ENCODE measurements at places on chromosomes 7 and 10.

DNA sequence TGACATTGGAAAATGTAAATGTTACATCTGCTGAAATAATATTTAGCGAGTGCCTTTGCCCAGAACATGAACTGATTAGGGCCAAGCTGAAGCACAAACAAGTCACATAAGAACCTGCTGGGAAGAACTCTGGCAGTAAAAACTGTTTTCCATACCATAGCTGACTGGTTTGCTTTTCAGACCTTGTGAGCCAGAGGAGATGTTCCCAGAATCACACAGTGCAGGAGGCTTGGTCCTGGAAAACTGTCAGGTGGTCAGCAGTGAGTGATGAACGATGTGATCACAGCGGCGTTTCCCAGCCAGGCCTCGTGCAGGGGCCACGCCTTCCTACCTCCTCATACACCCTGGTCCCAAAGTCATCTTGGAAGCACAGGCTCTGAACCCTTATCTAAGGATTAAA is 164.2 kb upstream of the EEPD1 start:
- DNase-seq, result no peak

- no peak for DNase-seq
Observed at GRCh38 chr7:94453898-94454297, 55.7 kb upstream of the CASD1 start.

GRCh38 chr10:7891634-7892033 is 73.3 kb downstream of the TAF3 start:
- no peak for DNase-seq

DNA sequence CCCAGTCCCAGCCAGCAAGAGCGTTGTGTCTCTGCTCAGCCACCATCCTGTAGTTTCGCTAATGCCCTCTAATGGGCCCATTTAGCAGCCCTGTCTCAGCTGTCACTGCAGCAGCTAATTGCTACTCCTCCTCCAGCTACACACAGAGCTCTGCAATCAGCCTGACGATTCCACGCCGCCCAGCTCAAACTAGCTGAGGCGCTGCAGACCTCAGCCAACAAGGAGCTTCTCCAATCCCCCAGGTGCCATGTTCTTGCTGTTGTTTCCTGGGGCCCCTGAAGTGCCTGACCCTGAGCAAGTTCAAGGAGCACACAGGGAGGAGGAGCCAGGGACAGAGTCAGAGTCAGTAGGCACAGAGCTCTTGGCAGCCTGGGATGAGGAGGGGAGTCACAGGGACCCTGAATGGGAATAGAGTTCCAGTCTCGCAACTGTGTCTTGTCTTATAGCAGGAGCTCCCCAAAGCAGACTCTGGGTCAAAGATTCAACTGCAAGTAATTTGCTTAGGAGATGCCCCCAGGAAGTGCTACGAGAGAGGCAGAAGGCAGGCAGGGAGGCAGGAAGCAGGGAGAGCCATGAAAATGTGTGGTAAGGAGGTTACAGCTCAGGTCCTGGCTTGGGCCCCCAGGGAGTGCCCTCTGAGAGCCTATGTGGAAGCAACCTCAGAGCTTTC is 135.8 kb upstream of the UNC5B start:
- no peak for DNase-seq

DNA sequence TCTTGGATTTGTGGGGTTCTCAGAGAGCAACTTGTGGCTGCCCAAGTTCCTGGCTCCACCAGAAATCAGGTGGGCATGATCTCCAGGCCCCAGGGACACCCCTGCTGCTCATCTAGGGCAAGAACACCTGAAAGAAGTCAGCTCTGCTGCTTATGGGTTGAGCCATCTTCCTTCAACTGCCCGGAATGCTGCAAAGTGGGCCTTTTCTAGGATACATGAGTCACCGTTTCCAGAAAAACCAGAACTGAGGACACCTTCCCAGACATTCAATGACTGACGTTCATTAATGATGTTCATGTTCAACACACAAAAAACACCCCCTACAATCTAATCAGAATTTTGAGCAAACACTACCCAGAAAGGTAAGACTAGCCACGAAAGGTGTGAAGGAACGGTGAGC is 98.0 kb downstream of the MAD1L1 start:
- DNase-seq, result no peak

GRCh38 chr10:12507165-12507850 is 158.0 kb downstream of the CAMK1D start:
- DNase-seq, result no peak

GRCh38 chr10:124886195-124886594 is 55.7 kb upstream of the ZRANB1 start:
- no peak for DNase-seq

DNA sequence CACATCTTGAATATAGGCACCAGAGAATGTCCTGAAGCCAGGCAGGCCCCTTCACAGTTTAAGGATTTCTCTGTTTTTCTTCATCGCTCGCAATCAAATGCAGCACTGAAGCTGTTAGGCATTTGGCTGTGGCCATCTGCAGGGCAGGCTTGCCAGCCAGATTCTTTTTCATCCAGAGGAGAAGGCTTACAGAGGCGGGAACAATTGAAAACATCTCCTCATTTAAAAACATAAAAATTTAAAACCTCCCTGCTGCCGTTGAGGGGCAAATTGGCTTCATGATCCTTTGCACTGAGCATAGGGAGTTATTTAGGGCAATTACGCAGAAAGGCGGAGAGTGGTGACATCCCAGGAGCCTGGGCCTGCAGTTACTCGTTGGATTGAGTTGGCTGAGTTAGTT is 500.0 kb downstream of the TYW1 start:
- DNase-seq, result no peak

- DNase-seq, result no peak
Observed at GRCh38 chr10:85492684-85493083, 873.9 kb downstream of the GRID1 start.

DNA sequence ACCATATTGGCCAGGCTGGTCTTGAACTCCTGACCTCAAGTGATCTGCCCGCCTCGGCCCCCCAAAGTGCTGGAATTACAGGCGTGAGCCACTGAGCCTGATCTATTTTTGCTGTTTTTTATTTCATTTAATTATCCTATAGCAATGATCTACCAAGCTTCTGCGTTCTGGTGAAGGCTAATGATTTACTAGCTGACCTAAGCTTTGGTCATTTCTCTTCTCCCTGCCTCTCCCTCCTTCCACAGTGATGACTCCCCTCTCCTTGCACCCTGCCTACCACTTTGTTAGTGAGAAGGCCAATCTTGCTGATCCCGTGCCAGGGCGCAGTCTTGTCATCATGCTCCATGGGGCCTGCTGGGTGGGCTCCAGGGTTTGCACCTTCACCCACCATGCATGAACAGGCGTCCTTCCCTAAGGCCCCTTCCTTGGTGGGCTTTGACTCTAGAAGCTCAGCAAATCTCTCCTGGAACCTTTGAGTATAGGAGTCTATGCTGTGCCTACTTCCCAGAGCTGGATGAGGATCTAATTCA is 11.9 kb upstream of the ZCCHC24 start:
- no peak for DNase-seq

- DNase-seq, result no peak
Observed at GRCh38 chr10:132687181-132687892, 98.6 kb downstream of the NKX6-2 start.

DNA sequence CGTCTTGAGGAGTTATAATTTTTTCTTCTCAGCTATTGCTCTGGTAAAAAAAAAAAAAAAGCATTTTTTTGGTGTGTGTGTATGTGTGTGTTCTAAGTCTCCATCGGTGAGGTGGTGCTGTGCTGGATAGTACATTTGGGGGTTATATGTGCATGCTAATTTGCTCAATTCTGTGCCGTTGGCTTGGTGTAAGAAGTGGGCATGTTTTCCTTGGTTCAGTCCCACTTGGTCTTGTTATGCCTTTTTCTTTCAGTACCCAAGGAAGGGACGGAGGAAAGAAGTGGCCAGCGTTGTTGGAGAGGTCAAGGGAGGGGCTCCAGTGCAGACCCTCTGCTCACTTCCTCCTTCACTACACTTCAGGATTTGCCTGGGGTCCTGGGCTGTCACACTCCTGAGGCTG is 20.4 kb downstream of the LRMDA start:
- DNase-seq, result no peak

GRCh38 chr10:89609833-89610346 is 35.2 kb downstream of the PANK1 start:
- no peak for DNase-seq

GRCh38 chr10:118687472-118687871 is 67.3 kb downstream of the CACUL1 start:
- no peak for DNase-seq

- DNase-seq, result no peak
Observed at GRCh38 chr7:128940494-128941322, 3.0 kb downstream of the IRF5 start.

DNA sequence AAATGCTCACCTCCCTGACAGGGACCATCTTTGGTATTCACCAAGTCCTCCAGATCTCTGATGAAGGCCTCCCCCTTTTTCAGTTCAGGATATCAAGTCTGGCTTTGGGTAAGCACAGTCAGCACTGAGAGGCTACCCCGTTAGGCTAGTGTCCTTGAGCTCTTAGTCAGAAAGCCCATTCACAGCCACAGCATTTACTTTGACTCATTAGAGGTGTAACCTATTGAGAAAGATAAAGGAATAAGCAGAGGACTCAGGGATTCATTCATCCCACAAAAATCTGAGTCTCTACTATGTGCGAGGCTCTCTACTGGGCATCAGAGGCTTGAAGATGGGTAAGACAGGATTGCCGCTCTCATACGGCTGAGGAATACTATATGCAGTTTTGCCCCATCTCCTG is 14.0 kb upstream of the RAMP3 start:
- DNase-seq, result peak; percentile 37

- DNase-seq, result no peak
Observed at GRCh38 chr7:137480824-137481365, 137.4 kb upstream of the PTN start.

GRCh38 chr7:80918399-80918798 is 452 bp downstream of the SEMA3C start:
- no peak for DNase-seq

- no peak for DNase-seq
Observed at GRCh38 chr7:51019891-51020870, 237.5 kb upstream of the GRB10 start.

GRCh38 chr10:114748241-114748640 is 73.3 kb upstream of the FHIP2A start:
- DNase-seq, result no peak

- peak; percentile 48 for DNase-seq
Observed at GRCh38 chr7:69732203-69732602, 133.9 kb downstream of the AUTS2 start.

DNA sequence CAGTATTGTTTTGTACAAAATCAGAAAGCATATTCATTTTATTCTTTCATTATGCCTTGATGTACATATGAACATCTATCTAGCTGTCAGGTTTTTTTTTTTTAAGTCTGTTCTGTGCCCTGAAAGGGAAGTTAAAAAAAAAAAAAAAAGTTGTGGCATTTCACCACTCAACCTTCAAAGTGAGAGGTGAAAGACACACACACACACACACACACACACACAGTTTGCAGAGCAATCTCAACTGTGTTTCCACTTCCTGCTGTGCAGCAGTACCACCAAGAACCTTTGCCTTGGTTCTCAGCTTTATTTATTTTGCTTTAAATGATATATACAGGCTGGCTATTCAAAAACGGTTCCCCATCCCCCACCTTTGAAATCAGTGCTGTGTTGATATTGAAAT is 955.6 kb downstream of the GATA3 start:
- DNase-seq, result no peak

DNA sequence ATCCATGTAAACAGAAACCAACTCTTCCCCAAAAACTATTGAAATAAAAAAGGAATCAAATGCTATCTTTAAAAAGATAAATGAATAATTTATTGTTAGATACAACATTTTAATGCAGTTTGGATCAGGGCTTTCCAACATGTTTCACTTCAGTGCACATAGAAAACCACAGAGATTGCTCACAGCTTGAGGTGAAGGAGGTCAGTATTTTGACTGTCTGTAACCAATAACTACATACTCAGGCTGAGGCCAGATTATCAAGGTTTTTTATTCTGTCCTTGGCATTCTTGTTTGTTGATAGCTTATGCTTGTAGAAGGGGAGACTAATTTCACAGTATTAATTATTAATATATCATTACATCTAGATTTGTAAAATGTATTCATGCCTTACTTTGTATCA is 195.5 kb downstream of the PRKG1 start:
- DNase-seq, result peak; percentile 13

DNA sequence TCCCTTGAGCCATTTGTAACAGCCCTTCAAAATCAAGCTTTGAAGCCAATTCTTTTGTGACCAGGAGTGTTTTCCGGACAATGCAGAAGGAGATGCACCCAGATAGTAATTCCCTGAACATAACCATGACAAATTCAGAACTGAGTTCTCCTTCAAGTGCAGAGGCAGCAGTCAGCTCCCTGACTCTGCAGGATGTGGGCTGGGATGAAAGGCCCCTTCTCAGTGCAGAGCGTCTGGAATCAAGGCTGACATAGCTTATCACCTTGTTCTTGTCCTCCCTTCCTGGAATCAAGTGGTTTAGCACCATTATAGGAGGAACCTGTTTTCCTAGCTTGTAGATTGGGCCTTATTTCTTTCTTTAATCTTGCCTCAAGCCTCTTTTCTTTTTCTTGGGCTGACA is 143.4 kb downstream of the SORCS3 start:
- no peak for DNase-seq

DNA sequence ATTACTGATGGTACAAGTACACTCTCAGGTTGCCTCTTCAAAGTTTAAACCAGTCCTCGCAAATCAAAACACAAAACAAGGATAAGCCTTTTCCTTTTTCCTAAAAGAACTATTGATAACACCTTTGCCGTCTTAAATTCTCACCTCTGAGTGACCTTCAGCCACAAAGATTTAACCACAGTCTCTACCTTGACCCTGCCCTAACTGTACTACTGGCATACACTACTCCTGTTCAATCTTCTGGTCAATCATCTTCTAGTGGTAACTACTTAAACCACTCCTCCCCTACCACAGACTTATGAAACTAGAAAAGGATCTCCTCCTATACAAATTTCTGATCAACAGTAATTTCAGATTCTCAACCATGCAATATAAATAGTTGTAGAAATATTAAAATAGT is 15.1 kb downstream of the UPF2 start:
- DNase-seq, result no peak

DNA sequence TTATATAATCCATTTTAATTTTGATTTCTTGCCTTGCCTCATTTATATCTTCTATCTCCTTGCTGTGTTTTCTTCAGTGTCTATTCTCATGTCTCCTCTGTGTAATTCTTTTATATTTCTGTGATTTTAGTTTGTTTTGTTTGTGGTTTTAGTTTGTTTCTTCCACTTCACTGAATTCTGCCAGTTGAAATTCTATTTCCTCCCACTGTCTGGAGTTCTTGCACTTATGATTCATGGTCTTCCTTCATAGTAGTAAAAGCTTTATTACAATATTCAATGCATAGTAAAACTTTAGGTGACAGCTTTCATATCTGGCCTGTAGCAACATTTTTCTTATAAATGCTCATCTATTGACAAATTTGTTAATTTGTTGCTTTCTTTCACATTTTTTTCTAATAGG is 113.3 kb downstream of the MAGI2 start:
- no peak for DNase-seq

GRCh38 chr7:77537136-77537777 is at the start of gene PTPN12:
PTPN12 (plus strand) TSS chr7:77537295; CDS start chr7:77537547, 252 bp downstream.
- DNase-seq, result no peak

DNA sequence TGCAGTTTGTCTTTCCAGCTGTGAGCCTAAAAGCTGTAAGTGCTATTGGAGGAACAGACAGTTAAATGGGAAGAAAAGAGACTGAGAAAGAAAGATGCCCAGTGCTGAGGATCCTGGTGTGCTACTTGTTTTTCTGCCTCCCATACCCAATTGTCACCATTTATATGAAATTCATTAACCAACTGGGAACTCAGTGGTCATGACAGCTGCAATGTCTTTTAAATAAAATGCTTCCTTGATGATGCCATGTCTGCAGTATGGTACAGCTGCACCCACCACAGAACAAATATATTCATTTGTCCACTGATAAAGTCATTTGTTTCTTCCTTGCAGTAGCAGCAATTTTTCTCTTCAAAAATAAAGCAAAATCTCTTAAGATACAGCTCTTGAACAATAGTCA is 15.6 kb upstream of the RTKN2 start:
- no peak for DNase-seq

All from foreskin keratinocyte (primary cell).